ENCODE measurements at places on chromosomes 2 and 18.
A peak's percentile ranks its signal among the peaks of the same experiment; 100 is the strongest.

DNA sequence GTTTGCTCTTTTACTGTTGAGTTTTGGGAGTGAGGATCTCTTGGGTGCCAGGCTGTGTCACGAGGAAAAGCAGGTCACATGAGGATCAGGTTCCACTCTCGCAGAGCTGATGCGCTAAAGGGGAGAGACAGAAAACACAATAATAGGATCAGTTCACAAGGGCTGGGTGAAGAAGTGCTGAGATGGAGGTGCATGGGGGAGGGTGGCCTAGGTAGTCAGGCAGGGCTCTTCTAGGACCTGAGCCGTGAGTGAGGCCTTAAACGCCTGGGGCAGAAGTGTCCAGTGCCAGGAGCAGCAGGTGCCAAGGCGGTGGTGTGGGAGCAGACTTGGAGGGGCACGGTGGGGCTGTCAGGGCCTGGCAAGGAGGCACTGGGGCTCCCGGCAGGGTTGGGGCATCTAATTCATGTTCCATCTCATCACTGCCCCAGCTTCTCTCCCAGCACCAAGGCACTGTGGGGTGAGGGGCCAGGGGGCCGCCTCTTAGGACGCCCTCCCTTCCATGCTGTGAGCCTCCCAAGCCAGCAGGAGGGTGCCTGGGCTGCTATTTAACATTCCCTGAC, 9.3 kb downstream of the KCNIP3 start:
- no peak for DNase-seq

- no peak for DNase-seq
Observed at GRCh38 chr2:129274038-129274415, 705.4 kb upstream of the RAB6C start.

DNA sequence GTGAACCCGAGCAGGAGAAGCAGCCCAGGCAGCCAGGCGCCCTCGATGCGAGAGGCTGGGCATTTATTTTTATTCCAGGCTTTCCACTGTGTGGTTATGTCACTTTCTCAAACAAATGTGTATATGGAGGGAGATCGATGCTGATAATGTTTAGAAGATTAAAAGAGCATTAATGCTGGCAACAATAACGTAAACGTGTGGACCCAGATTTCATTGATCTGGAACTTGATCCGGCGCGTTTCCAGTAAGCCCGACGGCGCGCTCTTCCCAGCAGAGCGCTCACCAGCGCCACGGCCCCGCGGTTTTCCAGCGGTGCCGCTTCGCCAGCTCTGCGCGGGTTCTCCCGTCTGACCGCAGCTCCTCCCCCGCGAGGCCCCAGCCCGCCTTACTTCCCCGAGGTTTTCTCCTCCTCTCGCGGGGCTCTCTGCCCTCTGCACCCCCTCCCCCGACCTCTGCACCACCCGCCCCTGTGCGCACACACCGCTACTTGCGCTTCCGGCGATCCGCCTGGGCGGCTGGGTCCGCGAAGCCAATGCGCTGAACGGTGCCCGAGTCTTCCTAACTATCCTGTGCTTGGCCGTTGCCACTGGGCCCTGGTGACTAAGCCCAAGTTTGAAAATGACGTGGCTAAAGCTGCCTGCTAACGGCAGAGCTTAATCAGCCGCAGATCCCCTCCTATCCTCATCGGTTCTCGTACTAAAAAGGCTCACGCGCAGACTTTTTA, 6.1 kb downstream of the ONECUT2 start:
- DNase-seq = peak; percentile 68

GRCh38 chr2:190334479-190335224, 8.7 kb upstream of the INPP1 start:
- no peak for DNase-seq

- DNase-seq = no peak
Observed at GRCh38 chr2:19833978-19834377, 67.8 kb downstream of the TTC32 start.

GRCh38 chr18:6940451-6940850, 177.1 kb downstream of the LAMA1 start:
- DNase-seq = no peak

DNA sequence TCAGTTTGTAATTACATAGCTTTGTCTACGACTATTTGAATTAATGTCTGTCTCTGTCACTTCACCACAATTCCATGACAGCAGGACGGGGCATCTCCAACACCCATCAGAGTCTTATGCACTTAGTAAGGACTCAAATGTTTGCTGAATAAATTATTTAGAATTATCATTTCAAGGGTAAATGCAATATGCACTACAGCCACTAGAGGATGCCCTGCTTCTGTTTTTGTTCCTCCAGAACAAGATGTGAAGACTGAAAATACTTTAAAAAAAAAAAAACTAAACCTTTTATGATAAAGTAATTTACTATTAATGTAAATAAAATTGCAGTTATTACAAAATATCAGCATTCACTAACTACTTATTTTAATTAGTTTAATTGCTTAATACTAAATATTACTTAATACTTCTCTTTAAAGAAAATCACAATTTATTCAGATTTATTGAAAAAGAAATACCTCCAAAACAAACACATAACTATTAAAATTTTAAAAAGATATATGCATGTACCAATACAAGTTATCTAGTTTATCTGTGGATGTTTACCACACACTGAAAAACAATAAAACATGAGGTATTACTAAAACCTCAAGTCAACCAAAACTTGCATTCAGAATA, 3.2 kb downstream of the PIGN start:
- peak; percentile 76 for DNase-seq

GRCh38 chr2:106695919-106696318, 190.0 kb downstream of the ST6GAL2 start:
- no peak for DNase-seq

DNA sequence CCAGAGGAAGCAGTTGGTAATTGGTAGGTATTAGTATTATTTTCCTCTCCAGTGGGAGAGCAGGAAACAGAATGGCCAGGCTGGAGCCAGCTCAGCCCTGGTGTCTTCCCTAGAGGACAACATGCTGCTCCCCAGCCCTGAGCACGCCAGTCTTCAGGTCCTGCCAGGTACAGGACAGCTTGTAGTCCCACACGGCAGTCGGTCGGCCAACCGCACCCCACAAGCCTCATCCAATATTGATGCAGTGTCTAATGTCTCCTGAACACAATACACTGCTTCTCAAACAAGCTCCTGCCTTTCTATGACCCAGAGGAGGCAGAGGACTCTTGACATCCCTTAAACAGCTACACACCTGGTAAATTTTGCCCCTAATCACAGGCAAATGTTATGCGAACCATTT, 71.0 kb upstream of the PPP1CB start:
- no peak for DNase-seq

DNA sequence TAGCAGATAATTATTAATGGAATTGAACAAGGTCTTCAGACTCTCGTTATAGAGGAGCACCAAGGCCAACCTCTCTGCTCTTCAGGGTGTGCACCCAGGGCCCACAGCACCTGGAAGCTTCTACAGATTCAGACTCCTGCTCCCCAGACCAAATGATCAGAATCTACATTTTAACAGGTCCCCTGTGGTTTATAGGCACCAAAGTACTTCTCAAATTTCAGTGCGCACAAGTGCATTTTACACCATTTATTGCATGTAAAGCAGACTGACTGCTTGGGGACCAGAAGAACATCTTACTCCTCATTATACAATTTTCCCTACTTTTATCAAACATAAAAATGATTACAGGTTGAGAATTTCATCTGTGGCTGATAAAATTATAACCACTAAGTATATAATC, 163.9 kb downstream of the COL4A4 start:
- no peak for DNase-seq

GRCh38 chr2:174670446-174670845, 72.8 kb upstream of the WIPF1 start:
- no peak for DNase-seq

- DNase-seq = no peak
Observed at GRCh38 chr2:131058920-131059319, 34.3 kb downstream of the FAM168B start.

DNA sequence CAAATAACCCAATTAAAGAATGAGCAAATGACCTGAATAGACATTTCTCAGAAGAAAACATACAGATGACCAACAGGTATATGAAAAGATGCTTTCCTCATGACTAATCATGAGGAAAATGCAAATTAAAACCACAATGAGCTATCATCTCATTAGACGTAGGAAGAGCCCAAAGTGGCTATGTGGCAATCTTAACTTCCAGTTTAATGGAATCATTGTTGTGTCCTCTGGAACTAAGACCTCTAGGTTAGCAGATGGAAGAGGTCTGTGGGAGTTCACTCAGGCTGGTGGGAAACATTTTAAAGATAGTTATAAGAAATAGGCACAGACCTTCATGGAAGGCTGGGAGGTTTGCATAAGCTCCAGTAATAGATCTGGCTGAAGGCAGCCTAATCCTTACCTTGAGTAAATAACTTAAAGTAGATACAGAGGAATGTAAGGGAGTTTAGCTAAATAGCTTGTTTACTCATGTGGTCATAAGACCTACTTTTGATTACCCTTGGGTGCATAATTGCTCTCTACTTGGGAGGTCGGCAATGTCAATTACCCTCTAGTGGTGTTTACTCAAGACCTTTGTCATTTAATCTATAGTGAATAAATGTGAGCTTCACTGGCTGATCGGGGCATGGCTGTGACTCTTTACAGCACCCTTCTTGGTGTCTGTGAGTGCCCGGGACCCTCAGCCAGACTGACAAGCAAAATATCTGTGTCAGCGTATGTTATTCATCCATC, 119.0 kb downstream of the GULP1 start:
- DNase-seq = peak; percentile 72

GRCh38 chr2:225999692-226000091, 600.2 kb downstream of the NYAP2 start:
- peak; percentile 38 for DNase-seq

DNA sequence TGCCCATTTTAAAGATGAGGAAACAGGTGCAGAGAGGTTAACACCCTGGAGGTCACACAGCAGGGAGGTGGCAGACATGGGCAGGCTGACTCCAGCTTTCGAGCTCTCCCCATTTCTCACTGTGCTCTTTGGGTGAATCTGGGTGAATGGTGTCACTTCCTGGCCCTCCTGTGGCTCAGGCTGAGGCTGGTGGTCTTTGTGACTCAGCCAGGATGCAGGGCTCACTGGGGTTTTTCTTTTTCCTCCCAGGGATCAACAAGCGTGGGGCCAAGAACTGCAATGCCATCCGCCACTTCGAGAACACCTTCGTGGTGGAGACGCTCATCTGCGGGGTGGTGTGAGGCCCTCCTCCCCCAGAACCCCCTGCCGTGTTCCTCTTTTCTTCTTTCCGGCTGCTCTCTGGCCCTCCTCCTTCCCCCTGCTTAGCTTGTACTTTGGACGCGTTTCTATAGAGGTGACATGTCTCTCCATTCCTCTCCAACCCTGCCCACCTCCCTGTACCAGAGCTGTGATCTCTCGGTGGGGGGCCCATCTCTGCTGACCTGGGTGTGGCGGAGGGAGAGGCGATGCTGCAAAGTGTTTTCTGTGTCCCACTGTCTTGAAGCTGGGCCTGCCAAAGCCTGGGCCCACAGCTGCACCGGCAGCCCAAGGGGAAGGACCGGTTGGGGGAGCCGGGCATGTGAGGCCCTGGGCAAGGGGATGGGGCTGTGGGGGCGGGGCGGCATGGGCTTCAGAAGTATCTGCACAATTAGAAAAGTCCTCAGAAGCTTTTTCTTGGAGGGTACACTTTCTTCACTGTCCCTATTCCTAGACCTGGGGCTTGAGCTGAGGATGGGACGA, 13.2 kb downstream of the ITM2C start:
- no peak for DNase-seq

GRCh38 chr18:54775686-54776085, 52.6 kb upstream of the RAB27B start:
- DNase-seq = peak; percentile 87

GRCh38 chr18:49581371-49581770, 19.5 kb downstream of the LIPG start:
- DNase-seq = no peak

GRCh38 chr18:22951823-22952222, 18.7 kb downstream of the RBBP8 start:
- no peak for DNase-seq

DNA sequence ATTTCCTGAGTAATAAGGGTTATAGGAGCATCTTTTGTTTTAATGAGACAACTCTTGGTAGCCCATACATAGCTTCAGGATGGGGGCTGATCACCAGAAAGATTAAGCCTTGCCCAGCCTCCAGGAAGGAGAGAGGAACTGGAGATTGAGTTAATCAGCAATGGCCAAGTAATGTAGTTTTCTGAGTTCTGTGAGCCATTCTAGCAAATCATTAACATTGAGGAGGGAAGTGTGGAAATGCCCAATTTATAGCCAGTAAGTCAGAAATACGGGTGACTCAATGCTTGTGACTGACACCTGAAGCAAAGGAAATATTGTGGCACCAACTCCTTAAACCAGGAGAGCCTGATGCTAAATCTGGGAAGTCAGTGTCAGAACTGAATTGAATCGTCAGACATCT, 205.1 kb upstream of the SRD5A2 start:
- no peak for DNase-seq

DNA sequence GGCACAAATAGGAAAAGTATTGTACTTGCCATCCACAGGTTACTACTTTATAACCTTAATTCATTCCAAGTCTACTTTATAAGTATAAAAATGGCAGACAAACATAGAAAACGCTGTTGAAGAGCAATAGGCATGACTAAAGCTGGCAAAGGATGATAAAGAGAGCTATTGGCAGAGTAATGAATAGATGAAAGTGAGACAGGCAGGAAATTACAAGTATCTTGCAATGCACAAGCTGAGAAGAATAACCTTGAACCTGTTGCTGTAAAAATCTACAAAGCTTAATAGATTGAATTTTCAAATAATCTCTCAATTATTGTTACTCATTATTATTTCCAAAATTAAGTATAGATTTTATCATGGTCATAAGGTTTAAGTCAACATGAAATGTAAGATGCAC, 8.8 kb downstream of the PELI1 start:
- no peak for DNase-seq

DNA sequence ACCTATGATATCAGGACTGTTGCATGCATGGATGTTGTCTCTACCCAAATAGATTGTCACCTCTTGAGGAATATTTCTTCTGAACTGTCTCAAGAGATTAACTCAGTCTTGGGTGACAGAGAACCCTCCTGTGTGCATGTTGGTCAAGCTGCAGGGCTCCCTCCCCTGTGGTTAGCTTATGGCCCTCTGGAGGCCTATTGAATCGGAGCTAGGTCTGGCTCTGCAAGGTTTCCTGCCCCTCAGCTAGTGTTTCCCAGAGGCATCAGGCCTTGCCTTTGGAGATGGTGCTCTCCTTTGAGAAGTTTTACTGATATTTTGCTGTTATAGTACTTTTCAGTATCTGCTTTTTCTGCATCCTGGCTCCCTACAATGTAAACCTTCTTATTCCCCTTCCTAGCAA, 769.2 kb upstream of the FAM98A start:
- DNase-seq = no peak
